ENCODE measurements at places on chromosomes 7 and 10.

- DNase-seq, result no peak
Observed at GRCh38 chr7:124429923-124430322, 335.7 kb downstream of the GPR37 start.

- DNase-seq, result no peak
Observed at GRCh38 chr7:77460057-77460486, 43.9 kb upstream of the GSAP start.

GRCh38 chr10:78165617-78166016 lies 132.0 kb downstream of the RPS24 start:
- DNase-seq, result no peak

- no peak for DNase-seq
Observed at GRCh38 chr7:82507365-82507975, 63.9 kb upstream of the CACNA2D1 start.

DNA sequence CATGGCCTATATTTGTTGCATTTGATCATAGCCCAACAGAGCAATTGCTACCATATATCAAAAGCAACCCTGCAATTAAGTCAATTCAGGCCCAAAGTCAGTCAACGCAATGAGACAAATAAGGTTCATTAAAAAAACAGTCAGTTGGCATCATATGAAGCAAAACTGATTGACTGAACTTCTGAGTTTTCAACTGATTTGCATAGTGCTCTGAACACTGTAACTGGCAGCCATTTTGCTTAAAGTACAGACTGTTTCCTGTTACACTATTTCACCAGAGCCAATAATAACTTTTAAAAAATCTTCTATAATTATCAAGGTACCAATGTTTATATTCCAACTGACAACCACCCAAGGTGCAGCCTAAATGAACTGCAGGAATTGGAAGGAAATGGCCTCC lies 68.4 kb upstream of the RAPGEF5 start:
- DNase-seq, result no peak

- DNase-seq, result no peak
Observed at GRCh38 chr7:123193235-123193634, 6.5 kb downstream of the SLC13A1 start.

DNA sequence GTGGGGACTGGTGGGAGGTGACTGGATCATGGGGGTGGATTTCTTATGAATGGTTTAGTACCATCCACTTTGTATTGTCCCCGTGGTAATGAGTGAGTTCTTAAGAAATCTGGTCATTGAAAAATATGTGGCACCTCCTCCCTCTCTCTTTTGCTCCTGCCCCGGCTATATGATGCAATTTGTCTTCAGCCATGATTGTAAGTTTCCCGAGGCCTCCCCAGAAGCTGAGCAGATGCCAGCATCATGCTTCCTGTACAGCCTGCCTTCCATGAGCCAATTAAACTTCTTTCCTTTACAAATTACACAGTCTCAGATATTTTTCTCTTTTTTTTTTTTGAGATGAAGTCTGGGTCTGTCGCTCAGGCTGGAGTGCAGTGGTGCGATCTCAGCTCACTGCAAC lies 2.6 kb upstream of the KDM7A start:
- no peak for DNase-seq

- DNase-seq, result no peak
Observed at GRCh38 chr7:90409667-90410066, 6.4 kb downstream of the CLDN12 start.

GRCh38 chr10:119020627-119020946 lies 8.9 kb upstream of the NANOS1 start:
- no peak for DNase-seq

- DNase-seq, result no peak
Observed at GRCh38 chr7:155380976-155381851, 76.7 kb upstream of the EN2 start.

- DNase-seq, result no peak
Observed at GRCh38 chr10:34544400-34544799, 270.7 kb downstream of the PARD3 start.

GRCh38 chr10:120646738-120647456 lies 189.9 kb downstream of the PLPP4 start:
- no peak for DNase-seq

GRCh38 chr7:7979558-7979957 lies 11.0 kb downstream of the GLCCI1 start:
- no peak for DNase-seq

Measured in AG09319 (cell line).